ENCODE measurements at places on chromosomes 16 and 17.

- peak; percentile 84 for DNase-seq
Observed at GRCh38 chr16:79628501-79628975, 28.0 kb upstream of the MAF start.

- no peak for DNase-seq
Observed at GRCh38 chr17:21214777-21215541, 998 bp upstream of the TMEM11 start.

DNA sequence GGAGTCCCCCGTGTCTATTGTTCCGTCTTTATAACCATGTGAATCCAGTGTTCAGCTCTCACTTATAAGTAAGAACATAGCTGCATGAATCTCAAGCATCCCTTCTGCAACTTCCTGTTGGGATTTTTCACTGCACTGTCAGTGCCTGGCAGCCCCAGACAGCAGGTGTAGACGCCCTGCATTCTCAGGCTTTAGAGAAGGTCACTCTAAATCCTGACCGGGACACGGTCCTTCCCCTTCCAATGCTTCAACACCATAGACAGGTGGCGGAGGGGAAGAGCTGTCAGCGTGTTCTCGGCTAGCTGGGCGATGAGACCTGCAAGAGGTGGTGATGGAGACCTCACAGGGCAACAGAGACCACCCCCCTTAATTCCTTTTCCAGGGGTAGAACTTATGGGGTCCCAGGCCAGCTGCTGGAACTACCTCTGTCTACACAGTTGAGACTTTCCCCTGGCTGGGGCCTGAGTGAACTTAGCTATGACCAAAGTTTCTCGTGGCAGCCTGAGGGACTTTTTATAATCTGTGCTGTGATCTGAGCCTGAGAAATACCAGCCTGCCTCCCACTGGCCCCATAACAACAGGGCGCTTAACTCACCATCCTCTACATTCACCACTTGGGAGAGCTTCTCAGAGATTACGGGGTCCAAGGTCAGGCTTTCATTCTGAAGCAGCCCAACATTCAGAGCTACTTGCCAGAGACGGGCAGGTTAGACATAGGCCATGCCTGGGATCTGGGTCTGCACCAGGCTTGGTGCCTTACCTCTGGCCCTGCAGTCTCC, 143.2 kb upstream of the TNRC6C start:
- DNase-seq: no peak

GRCh38 chr17:35875072-35875799, 4.9 kb downstream of the CCL5 start:
- DNase-seq: no peak

- no peak for DNase-seq
Observed at GRCh38 chr17:82121246-82121645, 23.2 kb upstream of the FASN start.

DNA sequence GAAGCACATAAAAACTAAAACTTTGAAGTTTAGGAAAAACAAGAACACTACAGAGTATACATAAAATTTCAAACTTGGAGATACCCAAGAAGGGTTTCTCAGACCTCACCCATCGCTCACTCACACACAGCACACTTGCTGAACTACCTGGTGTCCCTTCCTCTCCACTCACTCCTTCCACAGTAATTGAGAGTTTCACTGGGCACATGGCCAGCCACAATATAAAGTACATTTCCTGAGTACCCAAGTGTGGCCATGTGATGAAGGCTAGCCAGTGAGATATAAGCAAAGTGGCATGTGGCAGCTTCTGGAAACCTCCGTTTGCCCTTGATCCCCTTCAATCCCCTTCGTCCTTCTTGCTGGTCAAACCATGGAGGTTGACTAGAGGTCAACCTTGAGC, 11.9 kb downstream of the TOX3 start:
- no peak for DNase-seq

DNA sequence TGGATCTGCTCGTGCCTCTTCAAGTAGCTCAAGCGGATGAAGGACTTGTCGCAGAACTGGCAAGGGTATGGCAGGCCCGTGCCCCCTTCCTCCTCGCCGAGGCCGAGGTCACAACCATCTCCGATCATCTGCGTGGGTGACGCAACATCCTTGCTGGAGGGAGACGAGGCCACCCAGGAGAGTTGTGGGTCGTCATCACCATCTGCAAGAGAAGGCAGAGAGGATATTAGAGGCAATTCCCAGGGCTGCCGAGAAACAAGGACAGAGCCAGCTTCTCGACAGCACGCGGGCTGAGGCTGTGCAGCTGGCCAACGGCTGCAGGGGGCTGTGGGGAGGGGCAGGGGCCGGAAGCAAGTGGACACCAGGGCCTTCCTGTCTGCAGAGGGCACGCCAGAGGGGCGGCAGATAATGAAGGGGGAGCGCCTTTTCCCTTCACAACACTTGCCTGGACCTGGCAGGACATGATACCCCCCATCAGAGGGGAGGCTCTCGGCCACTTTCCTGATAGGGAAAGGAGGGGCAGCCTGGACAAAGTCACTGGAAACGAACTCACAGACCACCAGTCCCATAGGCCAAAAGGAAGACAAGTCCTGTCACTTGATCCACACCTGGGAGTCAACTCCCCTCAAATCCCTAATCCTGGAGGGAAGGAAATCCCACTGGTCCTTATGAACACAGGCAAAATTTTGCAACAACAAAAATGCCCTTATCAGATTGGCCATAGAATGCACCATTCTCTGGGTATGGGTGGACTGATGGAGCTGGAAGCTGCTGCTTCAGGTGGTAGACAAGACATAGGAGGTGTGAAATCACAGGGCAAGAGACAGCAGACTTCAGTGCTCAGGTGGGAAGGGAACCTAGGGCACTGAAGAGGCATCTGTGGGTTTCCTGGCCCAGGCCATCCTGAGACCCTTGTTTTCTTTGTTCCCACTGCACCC, 217.0 kb downstream of the ZNF423 start:
- no peak for DNase-seq

DNA sequence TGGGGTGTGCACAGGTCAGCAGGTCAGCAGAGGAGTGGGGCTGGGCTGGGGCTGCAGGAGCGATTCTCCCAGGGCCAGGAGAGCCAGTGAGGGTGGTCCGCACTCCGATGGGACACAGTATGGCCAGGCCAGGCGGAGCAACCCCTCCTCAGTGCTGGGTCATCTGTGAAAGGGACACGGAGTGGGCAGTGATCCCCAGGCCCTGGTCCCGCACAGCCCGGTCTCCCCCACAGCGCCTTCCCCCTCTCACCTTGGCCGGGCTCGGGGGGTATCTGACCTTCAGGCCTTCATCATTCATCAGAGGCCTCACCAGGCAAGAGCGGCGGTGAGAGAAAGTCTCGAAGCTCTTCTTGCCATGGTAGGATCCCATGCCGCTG, 10.0 kb downstream of the ALDH3A1 start:
- DNase-seq: no peak

DNA sequence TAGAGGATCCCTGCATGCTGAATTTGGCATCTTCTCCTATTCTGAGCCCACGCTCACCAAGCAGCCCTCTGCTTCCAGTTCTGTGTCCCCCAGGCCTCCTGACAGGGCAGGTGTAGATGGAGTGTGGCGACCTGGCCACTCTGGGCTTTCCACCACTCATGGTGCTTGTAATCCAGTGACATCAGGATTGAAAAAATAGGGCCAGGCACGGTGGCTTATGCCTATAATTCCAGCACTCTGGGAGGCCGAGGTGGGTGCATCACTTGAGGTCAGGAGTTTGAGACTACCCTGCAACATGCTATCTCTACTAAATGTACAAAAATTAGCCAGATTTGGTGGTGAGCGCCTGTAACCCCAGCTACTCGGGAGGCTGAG, 29.4 kb downstream of the UNK start:
- DNase-seq: no peak

- no peak for DNase-seq
Observed at GRCh38 chr17:5050278-5050677, 15.1 kb upstream of the SLC52A1 start.

DNA sequence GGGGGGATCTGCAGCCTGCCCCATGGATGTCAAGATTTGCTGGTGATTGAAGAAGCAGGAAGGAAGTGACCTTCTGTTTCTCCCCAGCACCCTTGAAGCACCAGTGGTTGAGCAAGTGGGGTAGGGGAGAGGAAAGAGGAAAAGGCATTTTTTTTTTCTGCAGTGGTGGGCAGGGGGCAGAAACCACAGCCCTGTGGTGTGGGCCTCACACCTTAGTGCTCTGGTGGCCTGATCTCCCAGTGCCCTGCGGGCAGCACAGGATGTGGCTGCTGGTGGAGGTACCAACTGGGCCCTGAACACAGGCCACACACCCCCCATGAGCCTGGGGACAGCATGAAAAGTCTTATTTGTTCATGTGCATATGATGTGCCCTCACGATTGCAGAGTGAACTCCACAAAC, 7.1 kb downstream of the ITGAD start:
- DNase-seq: no peak

DNA sequence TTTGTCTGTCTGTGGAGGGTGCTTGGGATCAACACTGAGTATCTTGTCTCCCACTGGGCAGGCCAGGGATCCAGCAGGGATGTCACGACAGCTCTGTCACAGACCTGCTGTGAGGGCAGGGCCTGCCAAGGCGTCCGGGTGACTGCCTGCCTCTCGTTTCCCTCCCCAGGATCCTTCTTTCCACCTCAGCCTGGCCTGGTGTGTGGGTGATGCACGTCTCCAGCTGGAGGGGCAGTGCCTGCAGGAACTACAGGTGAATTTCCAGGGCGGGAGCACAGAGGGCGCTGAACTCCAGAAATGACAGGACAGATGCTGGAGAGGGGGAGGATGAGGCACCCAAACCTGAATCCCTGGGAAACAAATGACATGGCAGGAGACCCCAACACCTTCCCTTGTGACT, 6.8 kb upstream of the MMP15 start:
- DNase-seq: no peak

- DNase-seq: no peak
Observed at GRCh38 chr17:55830699-55831471, 80.0 kb downstream of the PCTP start.

All from activated naive CD4-positive, alpha-beta T cell treated with Interleukin-2 at 50 U/mL for 16 hours (primary cell).